Daoy (cell line): ENCODE measurements at places on chromosomes 11 and 22.

DNA sequence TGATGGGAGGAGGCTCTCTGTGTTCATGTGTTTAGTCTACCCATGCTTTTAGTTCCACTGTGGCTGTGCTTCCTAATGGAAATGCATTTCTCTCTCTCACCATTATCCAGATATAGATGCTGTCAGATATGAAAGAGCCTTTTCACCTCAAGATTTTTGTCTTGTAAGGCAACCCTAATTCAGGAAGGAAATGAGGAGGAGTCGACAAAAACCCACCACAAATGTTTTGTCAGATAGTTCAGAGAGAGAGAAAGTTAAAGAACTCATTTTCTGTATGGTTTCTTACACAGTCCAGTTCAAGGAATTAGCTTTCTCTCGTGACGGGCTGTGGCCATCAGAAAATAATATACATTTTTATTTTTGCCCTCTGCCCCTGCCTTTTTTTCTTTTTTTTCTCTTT, 82.5 kb downstream of the ARL14EP start:
- no peak for DNase-seq

DNA sequence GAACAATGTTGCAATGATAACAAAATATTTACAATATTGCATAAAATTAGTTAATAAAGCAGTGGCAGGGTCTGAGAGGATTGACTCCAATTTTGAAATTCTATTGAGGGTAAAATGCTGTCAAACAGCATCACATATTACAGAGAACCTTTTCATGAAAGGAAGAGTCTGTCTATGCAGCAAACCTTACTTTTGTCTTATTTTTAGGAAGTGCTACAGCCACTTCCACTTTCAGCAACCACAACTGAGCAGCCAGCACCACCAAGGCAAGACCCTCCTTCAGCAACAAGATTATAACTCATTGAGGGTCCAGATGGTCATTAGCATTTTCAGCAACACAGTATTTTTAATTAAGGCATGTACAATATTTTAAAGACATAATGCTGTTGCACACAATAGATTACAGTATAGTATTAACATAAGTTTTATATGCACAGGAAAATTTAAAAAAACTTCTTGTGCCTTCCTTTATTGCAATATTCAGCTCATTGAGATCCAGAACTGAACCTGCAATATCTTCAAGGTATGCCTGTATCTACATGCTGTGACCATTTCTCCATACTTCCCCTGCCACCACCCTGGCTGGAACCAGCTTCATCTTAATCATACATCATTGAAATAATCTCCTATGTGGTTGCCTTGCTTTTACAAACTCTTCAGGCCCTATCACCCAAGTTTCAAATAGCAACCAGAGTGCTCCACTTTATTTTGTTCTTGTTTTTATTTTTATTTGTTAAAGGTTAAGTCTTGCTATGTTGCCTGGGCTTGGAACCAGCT, 711.2 kb downstream of the KCNA4 start:
- DNase-seq: no peak

DNA sequence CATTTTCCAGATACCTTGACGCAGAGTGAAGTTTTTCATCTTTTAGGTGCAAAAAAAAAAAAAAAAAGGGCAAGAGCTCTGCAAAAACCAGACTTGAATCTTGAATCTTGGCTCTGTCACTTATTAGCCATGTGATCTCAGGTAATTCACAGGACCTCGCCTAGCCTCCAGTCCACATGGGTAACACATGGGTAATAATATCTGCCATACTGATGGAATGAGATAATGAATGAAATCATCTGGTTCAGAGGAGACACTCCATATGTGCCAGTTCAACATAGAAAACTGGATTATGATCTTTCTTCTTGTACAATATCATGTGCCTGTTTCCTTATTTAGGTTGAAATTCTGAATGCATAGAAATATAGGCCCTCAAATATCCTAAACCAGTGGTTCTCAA, 8.6 kb upstream of the AMOTL1 start:
- no peak for DNase-seq

- peak; percentile 74 for DNase-seq
These were observed 4.4 kb downstream of the CAVIN3 start for GRCh38 chr11:6315811-6316425.
